ENCODE measurements at places on chromosomes 3 and 15.

- DNase-seq, result no peak
Measured at GRCh38 chr15:38648121-38648843, 83.7 kb upstream of the RASGRP1 start.

- no peak for DNase-seq
Measured at GRCh38 chr3:59798372-59799086, 748.7 kb upstream of the CFAP20DC start.

DNA sequence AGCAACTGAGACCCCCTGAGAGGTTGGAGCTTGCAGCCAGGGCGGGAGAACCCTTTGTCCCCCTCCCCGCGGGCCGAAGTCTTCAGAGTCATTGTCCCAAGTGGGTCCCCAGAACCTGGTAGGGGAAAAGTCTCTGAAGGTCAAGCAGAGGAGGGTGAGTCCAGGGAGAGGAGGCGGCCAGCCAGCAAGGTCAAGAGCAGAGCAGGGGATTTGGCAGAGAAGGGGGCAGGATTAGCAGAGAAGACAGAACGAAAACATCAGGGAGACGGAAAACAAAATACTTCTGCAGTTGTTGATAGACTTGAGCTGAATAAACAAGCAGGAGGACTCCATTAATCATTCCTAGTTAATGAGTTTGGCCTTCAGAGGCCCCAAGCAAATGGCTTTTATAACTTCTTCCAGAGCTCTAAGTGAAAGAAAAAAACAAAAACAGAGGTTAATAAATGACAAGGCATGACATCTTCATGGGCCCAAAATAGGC is 66.7 kb downstream of the GRIP2 start:
- no peak for DNase-seq

GRCh38 chr15:42138968-42139386 is 17.5 kb downstream of the PLA2G4F start:
- no peak for DNase-seq

DNA sequence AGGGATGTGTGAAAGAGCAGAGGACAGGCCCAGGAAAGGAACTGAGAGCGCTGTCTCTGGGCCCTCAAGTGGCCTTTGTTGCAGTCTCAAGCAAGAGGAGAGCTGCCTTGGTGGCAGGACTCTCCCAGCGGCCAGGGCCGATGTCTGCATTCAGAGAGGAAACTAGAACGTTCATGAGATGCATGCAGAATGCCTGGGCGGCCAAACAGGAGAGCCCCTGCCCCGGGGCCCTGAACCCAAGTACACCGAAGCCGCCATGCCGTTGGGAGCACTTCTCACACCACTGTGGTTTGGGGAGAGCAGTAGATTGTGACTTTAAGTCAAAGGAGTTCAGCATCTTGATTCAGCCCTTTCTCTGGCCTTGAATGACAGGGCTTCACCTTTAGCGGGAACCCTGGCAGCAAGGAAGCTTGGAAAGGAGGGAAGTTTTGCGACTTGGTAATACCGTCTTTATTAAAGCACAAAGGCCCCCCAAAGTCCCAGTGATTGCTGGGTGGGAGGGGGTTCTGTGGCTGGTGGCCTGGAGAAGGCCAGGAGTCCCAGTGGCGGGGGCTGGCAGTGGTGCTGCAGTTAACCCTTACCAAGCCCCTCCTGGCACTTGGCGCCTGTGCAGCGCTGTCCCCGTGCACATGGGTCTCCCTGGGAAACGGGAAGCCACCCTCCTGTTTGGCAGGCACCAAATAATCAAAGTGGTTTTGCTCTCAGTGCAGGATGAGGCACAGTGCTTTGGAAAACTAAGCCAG is 36.2 kb downstream of the SLC6A11 start:
- DNase-seq, result no peak

DNA sequence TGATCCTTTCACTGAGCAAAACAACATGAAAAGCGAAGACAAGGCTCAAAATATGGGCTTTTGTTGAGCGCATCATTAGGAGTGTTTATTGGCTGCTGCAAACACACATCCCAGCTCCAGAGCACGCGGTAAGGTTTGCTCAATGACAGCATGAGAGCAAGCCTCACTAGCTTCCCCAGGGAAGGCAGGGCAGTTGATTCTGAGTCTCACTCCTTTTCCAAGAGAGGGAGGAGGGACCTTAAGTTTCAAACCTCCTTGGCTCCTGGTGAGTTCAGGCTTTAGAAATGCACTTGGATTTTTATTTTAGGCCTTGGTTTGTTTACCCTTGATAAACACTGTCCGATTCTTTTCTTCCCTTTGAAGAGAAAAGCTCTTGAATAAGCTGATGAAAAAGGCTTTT is 69.1 kb upstream of the CACNA2D3 start:
- no peak for DNase-seq

DNA sequence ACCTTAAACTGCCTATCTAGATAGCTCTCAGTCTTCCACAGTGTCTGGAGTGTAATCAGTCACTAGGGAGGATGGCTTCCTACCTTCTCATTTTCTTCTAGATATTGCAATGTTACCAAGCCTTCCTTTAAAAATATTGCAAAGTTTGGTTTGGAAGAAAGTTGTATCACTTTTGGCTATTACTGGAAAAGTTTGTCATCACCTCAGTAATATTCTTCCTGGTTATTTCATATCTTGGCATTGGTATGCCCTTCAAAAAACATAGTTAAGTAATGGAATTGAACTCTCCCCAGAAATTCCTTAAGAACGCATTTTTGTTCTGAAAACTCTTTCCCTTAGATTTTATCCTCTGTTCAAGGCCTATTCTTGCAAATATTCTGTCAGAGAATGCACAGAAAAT is 179.3 kb upstream of the MME start:
- no peak for DNase-seq

- no peak for DNase-seq
Measured at GRCh38 chr3:139457066-139457465, 19.2 kb downstream of the RBP2 start.

- peak; percentile 55 for DNase-seq
Measured at GRCh38 chr15:31326875-31327668, 437 bp downstream of the KLF13 start.

DNA sequence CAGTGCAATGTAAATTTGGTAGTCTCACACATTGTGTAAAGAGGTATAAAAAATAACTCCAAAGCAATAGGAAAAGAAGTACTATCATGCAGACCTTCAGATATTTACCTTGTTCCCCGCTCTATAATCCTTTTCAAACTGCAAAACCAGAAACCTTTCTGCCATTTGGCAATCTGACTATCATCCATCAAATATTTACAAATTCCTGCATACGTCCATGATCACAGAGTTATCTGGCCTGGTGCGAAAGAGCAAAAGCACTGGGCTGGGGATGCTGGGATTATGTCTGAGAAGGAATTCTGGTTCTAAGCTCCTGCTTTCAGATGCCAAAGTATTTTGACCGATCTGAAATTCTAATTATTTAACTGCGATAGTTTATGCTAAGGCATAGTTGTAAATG is 143.1 kb downstream of the RORA start:
- no peak for DNase-seq

GRCh38 chr3:162743091-162743490 is 1246.5 kb downstream of the OTOL1 start:
- DNase-seq, result no peak

DNA sequence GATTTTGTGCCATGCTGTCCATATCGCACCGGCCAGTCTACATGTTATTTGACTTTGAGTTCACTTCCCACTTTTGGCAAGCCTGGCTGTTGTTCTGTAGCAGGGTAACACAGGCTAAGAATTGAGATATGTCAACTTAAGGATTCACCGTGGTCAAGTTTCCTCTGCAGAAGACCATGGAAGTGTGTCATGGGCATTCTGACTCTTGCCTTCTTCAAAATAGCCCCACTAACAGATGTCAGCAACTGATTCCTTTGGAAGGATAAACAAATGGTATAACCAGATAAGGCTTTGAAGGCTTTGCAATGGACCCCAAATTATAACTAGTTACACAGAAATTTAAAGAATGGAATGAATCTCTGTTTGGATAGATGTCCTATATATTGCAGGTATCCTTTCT is 20.1 kb upstream of the CD47 start:
- peak; percentile 37 for DNase-seq

DNA sequence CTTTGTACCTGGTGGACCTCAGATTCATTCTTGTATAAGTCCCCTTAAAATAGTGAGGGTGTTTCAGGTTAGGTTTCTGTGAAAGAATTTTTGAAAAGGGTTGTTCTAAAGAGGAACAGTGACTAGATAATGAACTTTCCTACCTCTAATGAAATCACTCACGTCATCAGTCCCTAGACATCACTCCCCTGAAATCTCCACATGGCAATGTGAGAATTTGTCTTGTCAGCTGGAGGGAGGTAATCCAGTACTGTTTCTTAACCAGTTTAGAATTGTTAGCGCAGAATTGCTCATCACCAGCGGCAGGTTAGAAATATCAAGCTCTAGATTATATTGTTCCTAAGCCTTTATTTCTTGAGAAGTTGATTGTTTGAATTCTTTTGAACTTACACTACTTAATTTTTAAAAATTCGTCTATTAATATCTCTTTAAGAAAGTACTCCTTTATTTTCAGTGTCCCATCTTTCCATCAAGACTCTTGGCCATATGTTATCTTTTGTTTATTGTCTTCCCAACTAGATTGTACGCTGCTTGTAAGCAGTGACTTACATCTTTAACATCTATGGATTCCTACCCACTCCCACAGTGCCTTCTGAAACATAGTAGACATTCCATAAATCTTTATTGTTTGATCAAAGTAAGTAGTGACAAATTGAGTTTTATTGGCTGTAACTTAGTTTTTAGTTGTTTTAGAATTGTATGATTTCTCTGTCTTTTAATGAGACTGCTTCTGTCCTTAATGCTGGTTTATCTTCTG is 52.8 kb downstream of the RASA2 start:
- DNase-seq, result no peak

GRCh38 chr3:130963878-130964277 is 62.7 kb downstream of the ASTE1 start:
- DNase-seq, result no peak

- DNase-seq, result peak; percentile 69
Measured at GRCh38 chr3:193656445-193656844, 63.4 kb downstream of the OPA1 start.

DNA sequence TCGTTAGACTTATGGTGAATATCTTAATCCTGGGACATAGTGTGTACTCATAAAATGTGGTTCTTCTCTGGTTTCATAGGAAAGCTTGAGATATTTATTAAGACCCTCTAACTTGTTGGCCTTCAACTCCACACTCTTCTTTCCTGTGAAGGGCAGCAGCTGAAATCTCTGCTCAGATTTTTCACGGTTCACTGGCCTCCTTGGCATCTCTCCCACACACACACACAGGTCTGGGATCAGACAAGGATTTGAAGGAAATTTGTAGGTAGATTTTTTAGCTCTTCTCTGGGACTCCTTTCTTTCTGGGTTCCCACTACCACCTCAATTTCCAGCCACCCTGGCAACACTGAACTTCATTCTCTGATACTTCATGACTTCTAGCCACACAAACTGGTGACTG is 70.2 kb downstream of the MYRIP start:
- no peak for DNase-seq

DNA sequence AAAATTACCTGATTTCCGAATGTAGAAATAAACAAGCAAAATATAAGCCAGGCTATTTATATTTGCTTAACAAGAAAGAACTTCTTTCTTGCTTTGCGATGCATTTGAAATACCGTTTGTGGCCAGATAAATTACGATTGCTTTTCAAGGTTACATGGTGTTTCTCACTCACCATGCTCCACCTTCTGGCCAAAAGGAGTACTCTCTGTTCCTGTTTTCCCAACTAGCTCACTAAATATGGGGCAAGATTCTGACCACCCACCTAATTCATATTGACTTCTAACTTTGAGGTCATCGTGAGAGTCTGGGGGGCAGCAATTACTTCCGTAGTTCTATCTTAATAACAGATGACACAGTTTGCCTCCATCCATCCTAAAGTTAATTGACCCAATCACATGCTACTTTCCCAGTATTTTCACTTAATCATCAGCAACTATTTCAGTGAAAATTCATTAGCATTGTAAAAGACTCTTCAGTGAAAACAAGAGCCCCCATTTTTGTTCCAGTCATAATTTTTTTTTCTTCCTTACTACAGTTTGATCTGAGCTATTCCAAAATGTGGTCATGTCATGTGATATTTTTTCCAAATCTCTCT is 25.9 kb downstream of the ACP3 start:
- DNase-seq, result peak; percentile 24

- peak; percentile 72 for DNase-seq
Measured at GRCh38 chr15:98085003-98085639, 124.6 kb downstream of the ARRDC4 start.

DNA sequence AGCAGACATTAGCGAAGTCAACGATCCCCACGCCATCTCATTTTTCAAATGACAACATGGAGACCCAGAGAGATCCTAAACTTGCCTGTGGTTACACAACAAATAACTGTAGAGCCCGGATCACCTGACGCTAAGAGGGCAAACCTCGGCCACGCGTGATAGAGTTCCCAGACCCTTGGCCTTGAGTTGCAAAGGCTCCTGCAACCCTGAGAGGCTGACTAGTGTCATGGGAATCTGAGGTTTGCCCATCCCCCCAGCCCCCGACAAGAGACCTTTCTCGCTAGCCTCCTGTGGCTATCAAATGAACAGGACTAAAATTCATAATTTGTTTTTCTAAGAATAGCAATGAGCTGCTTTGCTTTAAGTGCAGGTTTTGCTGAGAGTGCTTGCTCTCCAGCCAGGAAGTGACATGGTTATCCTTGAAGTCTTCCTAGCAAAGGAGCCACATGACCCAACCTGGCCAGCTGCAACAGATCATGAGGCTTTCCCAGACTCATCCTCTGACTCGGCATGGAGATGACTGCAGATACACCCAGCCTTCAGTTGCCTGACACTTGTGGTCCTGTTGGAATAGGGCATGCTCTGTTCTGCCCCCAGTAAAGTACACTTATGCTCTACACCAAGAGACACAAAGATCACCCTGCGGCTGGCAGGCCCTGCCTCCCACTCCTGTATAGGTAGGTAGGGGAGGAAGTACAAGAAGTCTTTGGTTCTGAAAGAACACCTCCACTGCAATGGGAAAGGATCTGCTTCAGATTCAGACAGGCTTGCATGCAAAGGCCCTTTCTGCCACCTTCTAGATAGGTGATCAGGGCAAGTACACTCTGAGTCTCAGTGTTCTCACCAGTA is 36.0 kb downstream of the MCF2L2 start:
- no peak for DNase-seq

Measured in K562 (cell line).